ENCODE measurements at places on chromosomes 12 and 14. TPM values are rescaled to one million over a fixed set of nuclear protein-coding genes. Genes with fewer than 3 reads are reported as not detected.

Gene PRH2
- 1.1 TPM for total RNA-seq

- no peak for ATAC-seq
Measured at GRCh38 chr12:117450209-117450608, 88.8 kb upstream of the NOS1 start.

GRCh38 chr12:75813072-75813471 is 218.5 kb downstream of the PHLDA1 start:
- no peak for ATAC-seq

DNA sequence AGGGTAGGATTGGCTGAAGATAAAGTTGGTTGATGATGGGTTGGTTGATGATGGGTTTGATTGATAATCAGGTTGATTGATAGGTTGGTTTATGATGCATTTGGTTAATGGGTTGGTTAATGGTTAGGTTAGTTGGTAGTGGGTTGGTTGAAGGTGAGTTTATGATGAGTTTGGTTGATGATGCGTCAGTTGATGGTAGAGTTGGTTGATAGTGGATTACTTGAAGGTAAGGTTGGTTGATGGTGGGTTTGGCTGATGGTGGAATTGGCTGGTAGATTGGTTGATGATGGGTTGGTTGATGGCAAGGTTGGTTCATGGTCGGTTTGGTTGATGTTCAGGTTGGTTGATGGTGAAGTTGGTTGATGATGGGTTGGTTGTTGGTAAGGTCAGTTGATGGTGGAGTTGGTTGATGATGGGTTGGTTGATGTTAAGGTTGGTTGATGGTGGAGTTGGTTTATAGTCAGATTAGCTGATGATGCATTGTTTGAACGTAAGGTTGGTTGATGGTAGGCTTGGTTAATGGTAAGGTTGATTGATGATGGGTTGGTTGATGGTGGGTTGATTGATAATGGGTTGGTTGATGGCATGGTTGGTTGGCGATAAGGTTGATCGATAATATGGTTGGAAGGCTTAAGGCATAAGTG is 146.4 kb downstream of the ADGRD1 start:
- ATAC-seq = no peak

GRCh38 chr12:119710374-119710964 is 42.5 kb downstream of the PRKAB1 start:
- no peak for ATAC-seq

GRCh38 chr12:97639702-97640101 is 177.1 kb downstream of the RMST start:
- ATAC-seq = no peak

Measured in motor neuron (in vitro differentiated cells).